Calu3 (cell line): ENCODE measurements at places on chromosomes 4 and X. TPM values are rescaled to one million over a fixed set of nuclear protein-coding genes. Genes with fewer than 3 reads are reported as not detected.

The GRIA2 gene
- total RNA-seq = not detected in 2 replicates

The RHOXF2 gene
- total RNA-seq = not detected in 2 replicates

The DDX53 gene
- total RNA-seq = not detected in 2 replicates

The SMC1A gene
- total RNA-seq = 91.5 and 100 TPM in 2 replicates

The SYTL4 gene
- total RNA-seq = 16.0 and 17.3 TPM in 2 replicates

- no peak overlapping the region for H3K4me3 ChIP-seq
- no peak for DNase-seq
- peak overlapping the region; percentile 55 for H3K27ac ChIP-seq
- no peaks in the 10 kb centered on the region for H3K27me3 ChIP-seq
Observed at GRCh38 chr4:76198411-76199237, 15.0 kb downstream of the SCARB2 start.

DNA sequence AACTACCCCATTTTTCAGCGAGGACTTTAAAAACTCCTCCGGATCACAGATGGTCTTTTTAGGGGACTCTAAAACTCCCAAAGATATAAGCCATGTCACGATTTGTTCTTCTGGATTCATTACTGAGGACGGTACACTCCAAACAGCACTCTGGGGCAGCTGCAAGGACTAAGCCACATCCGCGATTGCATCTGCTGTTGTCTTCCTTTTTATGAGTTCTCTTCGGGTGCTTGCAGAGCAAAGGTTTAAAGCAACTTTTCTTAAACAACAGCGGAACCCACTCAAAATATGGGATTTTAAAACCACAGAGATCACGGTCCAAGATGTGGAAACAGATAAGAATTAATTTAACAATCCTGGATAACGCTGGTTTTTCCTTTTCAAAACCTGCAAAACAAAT, at the start of gene ARHGEF6:
Gene ARHGEF6 (minus strand): TSS at position 170 of the 400 bp plus-strand sequence. CDS start 50 bp downstream, at position 120.
- H3K4me1 ChIP-seq = no peaks in the 10 kb centered on the region
- H3K4me3 ChIP-seq = no peak within 1 kb of the TSS
- no peaks in the 10 kb centered on the region for H3K36me3 ChIP-seq
- H3K27ac ChIP-seq = no peak within 1 kb of the TSS
- peaks cover 7% of the 10 kb centered on the region for H3K27me3 ChIP-seq
- no peak for DNase-seq

DNA sequence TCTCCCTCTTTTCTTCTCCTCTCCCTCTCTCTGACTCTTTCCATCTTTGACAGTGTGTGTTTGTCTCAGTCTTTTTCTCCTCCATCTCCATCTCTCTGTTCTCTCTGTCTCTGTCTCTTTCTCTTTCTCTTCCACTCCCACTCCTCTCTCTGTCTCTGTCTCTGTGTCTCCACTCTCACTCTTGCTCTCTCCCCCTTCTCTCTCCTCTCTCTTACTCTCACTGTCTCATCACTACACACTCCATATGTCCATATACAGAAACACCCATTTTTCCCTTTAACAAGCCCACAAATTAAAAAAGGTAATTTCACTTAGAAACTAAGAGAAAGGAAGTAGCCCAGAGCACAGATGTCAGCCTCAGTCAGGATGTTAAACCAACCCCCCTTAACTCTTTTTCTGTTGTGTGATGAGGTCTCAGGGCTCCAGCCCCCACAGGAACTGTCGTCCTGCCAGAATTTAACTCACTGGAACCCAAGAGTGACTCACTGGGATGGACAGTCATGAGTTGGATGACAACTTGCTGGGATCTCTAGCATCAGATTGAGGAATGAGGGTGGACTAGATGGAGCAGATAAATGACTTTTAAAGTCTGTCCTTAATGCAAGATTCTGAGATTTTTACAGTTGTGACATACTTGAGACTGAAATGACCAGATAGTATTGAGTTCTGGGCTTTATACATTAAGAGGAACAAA, 27.5 kb downstream of the OTUD6A start:
- H3K36me3 ChIP-seq = no peaks in the 10 kb centered on the region
- H3K4me1 ChIP-seq = peaks cover 8% of the 10 kb centered on the region
- no peak overlapping the region for H3K4me3 ChIP-seq
- DNase-seq = no peak

DNA sequence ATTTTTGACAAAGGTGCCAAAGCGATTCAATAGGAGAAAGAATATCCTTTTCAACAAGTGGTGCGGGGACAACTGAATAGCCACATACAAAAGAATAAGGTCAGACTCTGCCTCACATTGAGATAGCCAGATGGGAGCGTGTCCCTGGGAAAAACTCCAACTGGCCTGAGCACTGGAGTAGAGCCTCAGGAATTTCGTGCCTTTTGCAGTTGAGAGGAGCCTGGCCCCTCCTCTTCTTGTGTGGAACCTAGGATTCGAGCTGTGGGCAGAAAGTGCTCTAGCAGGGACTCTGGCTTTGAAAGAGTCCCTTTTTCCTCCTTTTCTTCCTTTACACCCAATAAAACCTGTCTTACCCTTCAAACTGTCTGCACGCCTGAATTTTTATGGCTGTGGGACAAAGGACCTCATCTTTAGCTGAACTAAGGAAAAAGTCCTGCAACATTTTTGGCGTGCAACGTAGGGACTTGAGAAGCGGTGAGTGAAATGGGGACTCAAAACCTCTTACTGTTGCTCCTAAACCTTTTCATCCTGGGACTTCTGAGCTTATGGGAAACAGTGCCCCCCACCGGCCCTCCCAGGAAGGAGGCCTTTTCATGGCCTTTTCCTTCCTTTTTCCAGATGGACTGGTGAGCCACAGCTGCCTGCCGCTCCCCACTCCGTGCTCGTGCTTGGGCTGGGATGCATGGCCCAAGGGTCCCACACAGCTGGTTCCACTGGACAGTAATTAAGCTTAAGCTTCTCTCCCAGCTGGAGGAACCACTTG, 68.6 kb downstream of the BMP15 start:
- H3K27ac ChIP-seq = no peak overlapping the region
- H3K27me3 ChIP-seq = no peaks in the 10 kb centered on the region

GRCh38 chr4:174225349-174226049, 58.0 kb downstream of the FBXO8 start:
- H3K36me3 ChIP-seq = no peaks in the 10 kb centered on the region
- H3K27ac ChIP-seq = no peak overlapping the region
- no peaks in the 10 kb centered on the region for H3K27me3 ChIP-seq
- no peak for DNase-seq
- H3K4me3 ChIP-seq = no peak overlapping the region
- H3K4me1 ChIP-seq = no peaks in the 10 kb centered on the region

GRCh38 chr4:121973816-121974215, 22.0 kb upstream of the TRPC3 start:
- no peaks in the 10 kb centered on the region for H3K4me1 ChIP-seq
- no peak for DNase-seq
- H3K27me3 ChIP-seq = peaks cover 28% of the 10 kb centered on the region
- no peak overlapping the region for H3K27ac ChIP-seq

- no peaks in the 10 kb centered on the region for H3K4me1 ChIP-seq
- H3K27me3 ChIP-seq = no peaks in the 10 kb centered on the region
- no peak overlapping the region for H3K27ac ChIP-seq
- DNase-seq = no peak
- no peaks in the 10 kb centered on the region for H3K36me3 ChIP-seq
Observed at GRCh38 chr4:5184606-5185005, 133.3 kb downstream of the STK32B start.

DNA sequence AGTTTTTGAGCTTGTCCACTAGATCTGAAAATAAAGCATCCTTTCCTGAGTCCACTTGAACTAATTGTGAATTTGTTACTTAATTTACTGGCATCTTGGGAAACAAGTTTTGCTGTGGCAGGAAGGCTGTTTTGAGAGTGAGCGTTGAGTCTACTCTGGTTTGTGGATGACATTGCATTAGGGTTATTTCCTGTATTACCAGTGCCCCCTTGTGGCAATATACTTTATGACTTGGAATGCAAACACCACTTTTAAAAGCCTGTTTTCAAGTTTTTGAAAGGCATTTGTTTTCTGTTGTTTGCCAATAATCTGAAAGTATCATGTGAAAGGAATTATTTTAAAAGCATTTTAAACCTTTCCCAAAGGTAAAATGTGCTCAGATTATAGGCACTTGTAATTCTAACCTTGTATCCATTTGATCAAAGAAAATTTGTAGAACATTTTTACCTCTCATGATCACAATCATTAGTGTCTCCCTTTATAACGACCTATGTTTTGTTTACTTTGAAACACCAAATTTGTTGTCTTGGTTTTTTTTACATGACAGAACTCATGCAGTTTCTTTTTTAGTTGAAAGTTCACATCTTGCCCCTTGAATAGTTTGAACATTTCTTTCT, 18.0 kb upstream of the CYP2U1 start:
- DNase-seq = peak; percentile 51
- no peaks in the 10 kb centered on the region for H3K4me1 ChIP-seq
- no peaks in the 10 kb centered on the region for H3K27me3 ChIP-seq
- H3K36me3 ChIP-seq = peaks cover 19% of the 10 kb centered on the region
- no peak overlapping the region for H3K4me3 ChIP-seq

GRCh38 chrX:81348388-81348787, 146.5 kb downstream of the SH3BGRL start:
- no peaks in the 10 kb centered on the region for H3K4me1 ChIP-seq
- no peak overlapping the region for H3K4me3 ChIP-seq
- H3K27me3 ChIP-seq = no peaks in the 10 kb centered on the region

GRCh38 chrX:145532176-145532780, 285.0 kb downstream of the SPANXN1 start:
- H3K36me3 ChIP-seq = no peaks in the 10 kb centered on the region
- H3K27ac ChIP-seq = no peak overlapping the region
- no peak overlapping the region for H3K4me3 ChIP-seq
- no peaks in the 10 kb centered on the region for H3K4me1 ChIP-seq

DNA sequence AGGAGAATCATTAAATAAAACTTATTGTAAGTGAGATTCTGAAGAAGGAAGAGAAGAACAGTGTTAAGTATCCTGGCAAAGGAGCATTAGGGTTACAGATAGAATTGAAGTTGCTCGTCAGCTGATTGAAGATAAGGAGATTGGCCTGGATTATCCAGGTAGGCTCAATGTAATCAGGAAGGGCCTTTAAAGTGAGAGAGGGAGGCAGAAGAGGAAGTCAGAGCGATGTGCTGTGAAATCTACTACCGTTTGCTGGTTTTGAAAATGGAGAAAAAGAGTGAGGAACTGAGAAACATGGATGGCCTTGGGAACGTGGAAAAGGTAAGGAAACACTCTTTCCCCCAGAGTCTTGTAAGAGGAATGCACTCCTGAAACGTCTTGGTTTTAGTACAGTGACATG, 245.7 kb downstream of the ANTXR2 start:
- no peaks in the 10 kb centered on the region for H3K27me3 ChIP-seq
- H3K4me1 ChIP-seq = no peaks in the 10 kb centered on the region
- no peak overlapping the region for H3K27ac ChIP-seq
- H3K4me3 ChIP-seq = no peak overlapping the region
- no peaks in the 10 kb centered on the region for H3K36me3 ChIP-seq
- DNase-seq = no peak

- no peak within 1 kb of the TSS for H3K4me3 ChIP-seq
- no peaks in the 10 kb centered on the region for H3K36me3 ChIP-seq
- no peak for DNase-seq
- no peaks in the 10 kb centered on the region for H3K27me3 ChIP-seq
- H3K4me1 ChIP-seq = no peaks in the 10 kb centered on the region
- no peak within 1 kb of the TSS for H3K27ac ChIP-seq
Observed at GRCh38 chr4:70721747-70722146, at the start of gene RUFY3. Gene RUFY3 (plus strand): TSS chr4:70721964. CDS start chr4:70722574, 610 bp downstream.

- H3K4me1 ChIP-seq = no peaks in the 10 kb centered on the region
- no peak for DNase-seq
- H3K4me3 ChIP-seq = no peak overlapping the region
- no peak overlapping the region for H3K27ac ChIP-seq
Observed at GRCh38 chr4:139532947-139533346, 23.1 kb downstream of the SETD7 start.
